SK-N-DZ (cell line): ENCODE measurements at places on chromosomes 16 and 17.
A peak's percentile ranks its signal among the peaks of the same experiment; 100 is the strongest.

GRCh38 chr17:31513731-31514427 lies 122.4 kb downstream of the RAB11FIP4 start:
- peak; percentile 83 for DNase-seq

GRCh38 chr17:74525465-74525725 lies 5.9 kb downstream of the CD300LB start:
- no peak for DNase-seq

DNA sequence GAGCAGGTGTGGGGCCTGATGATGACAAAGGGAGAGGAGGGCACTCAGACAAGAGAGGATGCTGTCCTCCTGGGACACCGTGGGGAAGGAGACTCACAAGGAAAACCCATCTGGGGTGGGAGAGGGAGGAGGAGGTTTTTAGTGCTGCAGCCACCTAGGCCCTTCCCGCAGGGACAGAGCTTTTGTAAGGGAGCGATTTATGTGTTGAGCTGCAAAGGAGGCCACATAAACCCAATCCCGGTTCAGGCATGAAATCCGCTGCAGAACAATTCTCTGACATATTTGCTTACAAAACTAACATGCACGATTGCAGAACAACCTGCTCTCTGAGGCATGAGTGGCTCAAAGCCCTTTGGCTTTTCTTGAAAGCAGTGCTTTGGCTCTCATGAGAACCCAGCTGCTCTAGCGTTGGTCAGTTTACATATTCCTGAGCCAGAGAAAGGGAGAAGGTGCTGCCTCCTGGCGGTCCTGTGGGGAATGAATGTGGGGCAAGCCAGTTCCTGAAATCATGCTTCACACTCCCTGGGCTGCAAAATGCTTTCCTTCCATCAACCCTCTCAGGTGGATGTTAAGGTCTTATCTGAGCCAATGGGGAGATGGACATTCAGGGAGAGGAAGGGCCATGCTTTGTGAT lies 122.4 kb upstream of the NLRP1 start:
- DNase-seq: peak; percentile 37

GRCh38 chr17:30224419-30224960 lies 11.0 kb downstream of the SLC6A4 start:
- no peak for DNase-seq

GRCh38 chr16:85724126-85724879 lies 26.6 kb downstream of the C16orf74 start:
- no peak for DNase-seq

DNA sequence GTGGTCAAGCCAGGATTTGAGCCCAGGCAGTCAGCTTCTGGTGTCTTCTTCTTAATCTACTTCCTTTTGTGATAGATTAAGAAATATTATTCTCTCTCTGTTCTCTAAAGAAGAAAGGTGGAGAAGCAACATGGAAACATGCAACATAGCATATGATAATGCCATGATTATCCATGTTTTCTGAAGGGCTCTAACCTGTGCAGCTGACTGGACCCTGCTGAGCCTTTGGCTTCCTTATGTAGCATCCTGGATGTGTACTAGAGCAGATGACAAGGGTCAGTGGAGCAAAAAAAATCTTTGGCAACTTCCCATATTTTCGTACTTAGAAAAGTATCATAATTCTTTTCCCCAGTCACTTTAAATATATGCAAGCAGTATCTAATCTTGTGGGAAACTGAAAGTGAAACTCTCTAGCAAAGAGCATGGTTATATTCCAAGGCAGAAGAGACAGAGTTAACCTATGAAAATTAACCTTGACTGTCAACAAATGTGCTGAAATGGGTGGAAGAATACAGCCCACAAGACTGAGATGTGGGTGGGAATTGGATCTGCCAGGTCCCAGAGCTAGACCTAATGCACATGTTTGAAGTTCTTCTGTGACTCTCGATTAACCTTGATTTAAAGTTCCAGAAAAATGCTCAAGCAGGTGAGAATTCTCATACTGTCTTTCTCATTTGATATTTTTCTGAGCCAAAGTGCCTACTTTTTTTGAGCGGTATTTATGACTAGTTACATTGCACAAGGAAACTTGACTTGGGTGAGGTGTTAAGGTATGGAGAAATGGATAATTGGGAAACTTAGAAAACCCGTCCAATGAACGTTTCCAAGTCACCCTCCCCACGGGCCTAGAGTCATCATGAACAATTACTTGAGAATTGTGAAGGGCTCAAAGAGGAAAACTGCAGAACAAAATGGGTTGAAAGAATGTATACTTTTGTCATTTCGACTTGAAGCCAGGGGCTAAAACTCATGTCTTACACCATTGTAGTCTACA lies 248.6 kb downstream of the FTO start:
- no peak for DNase-seq

DNA sequence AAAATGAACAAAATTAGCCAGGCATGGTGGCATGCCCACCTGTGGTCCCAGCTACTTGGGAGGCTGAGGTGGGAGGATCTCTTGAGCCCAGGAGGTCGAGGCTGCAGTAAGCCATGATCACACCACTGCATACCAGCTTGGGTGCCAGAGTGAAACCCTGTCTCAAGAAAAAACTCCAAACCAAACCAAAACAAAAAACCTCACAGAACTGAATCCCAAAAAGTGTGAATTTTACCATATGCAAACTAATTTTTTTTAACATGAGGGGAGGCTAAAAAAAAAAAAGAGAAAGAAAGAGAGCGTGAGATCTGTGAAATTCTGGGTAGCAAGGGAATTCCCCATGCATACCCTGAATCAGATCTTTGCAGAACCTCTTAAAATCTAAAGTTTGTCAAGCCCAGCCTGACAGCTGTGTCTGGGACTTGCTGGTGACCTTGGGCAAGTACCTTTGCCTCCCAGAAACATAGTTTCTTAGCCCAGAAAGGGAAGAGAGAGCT lies 17.1 kb upstream of the CDH1 start:
- no peak for DNase-seq

GRCh38 chr17:29617481-29618271 lies 5.0 kb downstream of the CORO6 start:
- DNase-seq: no peak

GRCh38 chr16:17125671-17126070 lies 345.1 kb downstream of the XYLT1 start:
- no peak for DNase-seq

DNA sequence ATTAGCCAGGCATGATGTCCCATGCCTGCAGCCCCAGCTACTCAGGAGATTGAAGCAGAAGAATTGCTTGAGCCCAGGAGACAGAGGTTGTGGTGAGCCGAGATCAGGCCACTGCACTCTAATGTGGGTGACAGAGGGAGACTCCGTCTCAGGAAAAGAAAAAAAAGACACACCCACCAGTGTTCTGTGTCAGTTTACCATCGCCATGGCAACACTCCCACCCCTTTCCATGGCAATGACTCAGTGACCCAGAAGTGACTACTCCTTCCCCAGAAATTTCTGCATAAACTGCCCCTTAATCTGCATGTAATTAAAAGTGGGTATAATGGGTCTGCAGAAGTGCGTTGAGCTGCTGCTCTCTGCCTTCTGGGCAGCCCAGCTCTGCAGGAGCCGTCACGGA lies 4.0 kb upstream of the ZC3H18 start:
- DNase-seq: no peak

GRCh38 chr17:77315551-77316190 lies 174.9 kb downstream of the SEC14L1 start:
- DNase-seq: peak; percentile 57
